H4 (cell line): ENCODE measurements at places on chromosomes 6 and 20. TPM values are rescaled to one million over a fixed set of nuclear protein-coding genes. Genes with fewer than 3 reads are reported as not detected.

DNA sequence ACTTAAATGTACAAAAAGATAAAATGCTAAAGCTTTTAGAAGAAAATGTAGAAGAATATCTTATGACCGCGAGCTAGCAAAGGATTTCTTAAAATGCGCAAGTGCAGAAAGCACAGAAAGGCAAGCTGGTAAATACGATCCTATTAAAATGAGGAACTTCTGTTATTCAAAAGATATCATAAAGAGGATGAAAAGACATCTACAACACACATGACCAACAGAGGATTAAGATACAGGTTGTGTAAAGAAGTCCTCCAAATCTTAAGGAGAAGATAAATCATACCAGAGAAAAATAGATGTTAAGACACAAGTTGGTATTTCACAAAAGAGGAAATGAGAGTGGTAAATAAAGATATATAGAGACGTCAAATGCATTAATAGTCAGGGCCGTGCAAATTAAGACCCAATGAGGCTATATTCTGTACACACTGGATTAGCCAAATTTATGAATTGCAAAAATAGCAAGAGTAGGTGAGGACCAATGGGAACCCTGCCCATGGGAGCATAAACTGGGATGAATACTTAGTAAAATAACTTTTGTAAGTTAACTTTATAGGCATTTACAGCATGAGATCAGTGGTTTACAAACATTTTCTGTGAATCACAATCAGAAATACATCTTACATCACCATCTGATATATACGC is 23.0 kb downstream of the APCDD1L start:
- DNase-seq = no peak

GRCh38 chr6:129209355-129209754 is 326.4 kb downstream of the LAMA2 start:
- no peak for DNase-seq

DNA sequence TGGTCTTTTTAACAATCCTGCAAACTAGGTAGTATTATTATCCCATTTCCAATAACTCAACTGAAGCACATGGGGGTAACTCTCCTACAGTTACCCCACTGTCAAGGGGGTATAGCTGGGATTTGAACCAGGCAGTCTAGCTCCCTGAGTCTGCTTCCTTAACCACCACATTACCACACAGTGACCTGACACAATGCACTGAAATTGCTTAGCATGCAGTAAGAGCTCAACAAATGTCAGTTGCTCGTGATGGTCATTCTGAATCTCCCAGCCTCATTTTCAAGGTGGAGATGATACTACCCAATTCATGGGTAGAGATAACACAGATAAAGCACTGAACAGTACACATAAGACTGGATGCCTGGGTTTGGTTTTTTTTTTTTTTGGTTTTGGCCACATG is 193.2 kb upstream of the MYLIP start:
- no peak for DNase-seq

- DNase-seq = no peak
Measured at GRCh38 chr6:89058627-89059026, 21.9 kb upstream of the PNRC1 start.

GRCh38 chr6:81340946-81341345 is 411.5 kb downstream of the TENT5A start:
- DNase-seq = no peak

- no peak for DNase-seq
Measured at GRCh38 chr6:101779051-101779844, 385.7 kb downstream of the GRIK2 start.

DNA sequence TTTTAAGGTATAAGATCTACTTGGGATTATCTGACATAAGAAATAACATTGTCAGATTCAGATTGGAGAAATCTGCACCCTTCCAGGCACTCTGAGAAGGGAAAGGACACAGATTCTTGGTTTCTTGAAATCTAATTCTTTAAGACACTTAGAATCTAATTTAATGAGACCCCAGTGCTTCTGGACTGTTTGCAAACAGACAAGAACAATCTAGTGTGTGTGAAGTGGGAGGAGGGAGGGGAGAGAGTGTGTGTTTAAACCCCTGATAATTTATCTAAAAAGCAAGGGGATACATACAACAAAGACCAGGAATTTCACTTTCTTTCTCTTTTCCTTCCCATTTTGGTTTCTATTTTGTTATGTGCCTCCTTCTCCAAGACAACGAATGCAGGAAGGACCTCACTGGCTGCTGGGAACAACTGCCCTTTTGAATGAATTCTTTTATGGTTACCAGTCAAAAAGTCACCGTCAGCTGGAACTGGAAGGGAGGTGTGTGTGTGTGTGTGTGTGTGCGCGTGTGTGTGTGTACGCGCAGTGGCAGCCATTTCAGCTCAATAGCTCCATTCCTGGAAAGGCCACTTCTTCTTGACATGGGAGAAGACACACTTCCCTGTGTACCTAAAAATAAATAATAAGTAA is 129.4 kb downstream of the BCAS1 start:
- peak; percentile 86 for DNase-seq

DNA sequence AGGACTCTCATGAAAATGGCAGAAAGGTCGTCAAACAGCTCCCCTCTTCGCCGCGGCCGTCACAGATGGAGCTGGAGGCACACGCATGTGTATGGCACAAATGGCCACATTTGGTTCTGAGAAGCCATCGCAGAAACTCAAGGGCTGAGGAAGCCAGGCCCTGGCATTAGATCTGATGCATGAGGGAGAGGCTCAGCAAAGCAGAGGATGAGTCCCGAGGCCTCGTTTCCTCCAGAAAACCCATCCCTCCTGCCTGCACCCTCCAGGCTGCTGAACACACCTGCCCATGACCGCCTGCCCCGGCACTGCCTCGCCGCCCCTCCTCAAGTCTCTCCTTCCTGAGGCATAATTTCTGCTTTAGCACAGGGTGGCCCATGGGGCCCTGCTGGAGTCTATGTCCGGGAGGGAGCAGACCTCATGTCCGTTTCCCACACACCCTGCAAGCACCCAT is 240.3 kb downstream of the DLL1 start:
- DNase-seq = no peak

DNA sequence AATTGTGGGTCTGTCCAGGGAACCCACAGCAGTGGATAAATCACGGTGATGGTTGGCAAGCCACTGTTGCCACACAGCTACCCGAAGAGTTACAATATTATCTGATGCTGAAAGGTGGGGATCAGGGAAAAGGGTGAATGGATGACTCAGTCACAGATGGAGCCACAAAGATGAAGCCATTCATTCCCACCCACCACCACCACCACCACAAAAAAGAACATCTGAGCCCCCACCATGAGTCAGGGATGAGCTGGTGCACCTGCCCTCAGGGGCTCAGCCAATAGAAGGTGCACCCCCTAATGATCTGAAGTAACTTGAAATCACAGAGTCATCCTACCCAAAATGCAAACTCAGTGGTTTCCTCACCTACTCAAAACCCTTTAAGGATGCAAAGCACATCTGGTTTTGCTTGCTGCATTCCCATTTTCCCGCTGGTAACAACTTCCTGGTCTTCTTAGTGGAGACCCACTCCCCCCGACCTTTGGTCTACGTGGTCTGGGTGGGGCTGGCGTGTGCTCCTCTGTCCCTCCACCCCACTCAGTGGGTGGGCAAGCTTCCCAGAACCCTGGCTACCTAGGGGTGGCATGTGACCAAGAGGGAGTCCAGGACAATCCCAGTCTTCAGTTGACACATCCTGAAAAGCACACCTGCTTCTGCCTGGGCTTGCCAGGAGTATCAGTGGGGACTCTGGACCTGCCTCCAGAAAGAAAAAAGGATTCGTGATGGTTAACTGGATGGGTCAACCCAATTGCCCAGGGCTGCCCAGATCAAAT is 125.5 kb downstream of the ANKRD60 start:
- no peak for DNase-seq

GRCh38 chr6:150830439-150831165 is 34.9 kb upstream of the MTHFD1L start:
- DNase-seq = no peak

DNA sequence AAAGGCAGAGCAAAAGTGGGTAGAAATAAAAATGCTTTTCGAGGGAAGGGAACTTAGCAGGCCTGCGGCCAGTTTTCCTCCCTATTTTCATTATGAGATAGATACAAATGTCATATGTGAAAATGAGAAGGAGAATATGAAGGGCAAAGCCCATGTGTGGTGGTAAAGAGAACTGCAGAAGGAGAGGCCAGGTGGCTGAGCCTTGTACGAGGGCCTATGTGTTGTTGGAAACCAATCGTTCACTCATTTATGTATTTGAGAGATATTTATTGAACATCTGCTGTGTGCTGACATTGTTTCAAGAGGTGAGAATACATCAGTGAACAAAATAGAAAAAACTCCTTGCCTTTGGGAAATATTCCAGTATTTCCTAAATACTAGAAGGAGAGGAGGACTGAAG is 147.7 kb downstream of the SH3BGRL2 start:
- no peak for DNase-seq

- no peak for DNase-seq
Measured at GRCh38 chr20:1823450-1823844, 71.8 kb upstream of the SIRPA start.

DNA sequence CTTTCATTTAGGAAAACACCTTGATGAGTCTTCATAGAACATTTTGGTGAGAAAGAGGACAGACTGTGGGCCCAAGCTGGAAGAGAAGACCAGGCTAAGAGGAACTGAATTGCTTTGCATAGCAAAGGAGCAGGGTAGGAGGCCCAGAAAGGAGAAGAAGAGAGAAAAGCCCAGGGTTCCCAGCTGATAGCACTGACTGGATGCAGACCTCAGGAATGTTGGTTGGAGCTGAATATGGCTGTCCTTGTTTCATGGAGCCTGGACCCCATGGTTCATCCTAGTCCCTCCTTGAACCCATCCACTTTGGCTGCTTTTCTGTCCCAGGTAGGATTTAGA is 18.0 kb upstream of the ZFAND3 start:
- no peak for DNase-seq

DNA sequence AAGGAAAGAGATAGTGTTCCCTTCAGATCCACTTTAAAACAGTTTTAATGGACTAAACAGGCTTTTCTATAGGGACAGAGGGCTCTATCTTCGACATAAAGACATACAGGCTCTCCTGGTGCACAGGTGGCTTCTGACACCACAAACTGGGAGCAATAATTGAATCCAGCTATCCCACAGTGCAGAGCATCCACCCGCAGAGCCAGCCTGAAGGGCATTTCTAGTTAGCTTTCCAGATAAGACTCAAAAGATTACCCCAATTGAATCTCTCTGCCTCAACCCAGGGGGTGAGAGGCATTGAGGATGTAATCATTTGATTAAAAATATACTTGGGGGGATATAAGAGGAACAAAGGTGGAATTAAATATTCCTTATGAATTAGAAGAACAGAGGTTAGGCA is 64.8 kb upstream of the BEND3 start:
- DNase-seq = no peak

GRCh38 chr6:5446362-5447075 is 185.2 kb downstream of the FARS2 start:
- DNase-seq = no peak

- DNase-seq = no peak
Measured at GRCh38 chr6:21730533-21730932, 137.0 kb downstream of the SOX4 start.

DNA sequence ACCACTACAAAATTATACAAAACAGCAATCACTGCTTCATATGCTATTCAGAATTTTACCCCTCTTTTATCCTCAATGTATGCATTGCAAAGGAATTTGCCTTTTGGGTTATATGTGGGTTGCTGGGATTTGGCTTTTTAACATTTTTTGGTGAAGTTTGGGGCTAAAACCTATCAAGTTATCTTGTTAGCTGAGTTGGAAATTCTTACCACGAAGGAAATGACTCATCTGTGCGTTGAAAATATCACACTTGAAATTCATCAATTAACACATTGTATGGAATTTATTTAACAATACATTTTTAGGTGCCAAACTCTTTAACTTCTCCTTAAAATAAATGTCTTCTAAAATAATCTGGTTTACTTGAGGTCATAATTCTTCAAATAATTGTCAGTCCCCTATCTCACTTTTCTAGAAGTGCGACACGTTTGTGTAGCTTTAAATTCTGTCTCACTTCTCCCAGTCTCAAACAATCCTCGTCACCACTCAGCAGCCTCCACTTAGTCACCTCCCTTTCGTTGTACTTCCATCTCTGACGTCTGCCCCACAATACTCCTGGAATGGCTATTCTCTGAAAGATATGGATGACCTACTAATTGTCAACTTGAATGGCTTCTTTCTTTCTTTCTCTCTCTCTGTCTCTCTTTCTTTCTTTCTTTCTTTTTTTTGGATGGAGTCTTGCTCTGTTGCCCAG is 88.5 kb downstream of the PHACTR1 start:
- DNase-seq = peak; percentile 39

- no peak for DNase-seq
Measured at GRCh38 chr6:163516908-163517307, 102.4 kb downstream of the QKI start.

DNA sequence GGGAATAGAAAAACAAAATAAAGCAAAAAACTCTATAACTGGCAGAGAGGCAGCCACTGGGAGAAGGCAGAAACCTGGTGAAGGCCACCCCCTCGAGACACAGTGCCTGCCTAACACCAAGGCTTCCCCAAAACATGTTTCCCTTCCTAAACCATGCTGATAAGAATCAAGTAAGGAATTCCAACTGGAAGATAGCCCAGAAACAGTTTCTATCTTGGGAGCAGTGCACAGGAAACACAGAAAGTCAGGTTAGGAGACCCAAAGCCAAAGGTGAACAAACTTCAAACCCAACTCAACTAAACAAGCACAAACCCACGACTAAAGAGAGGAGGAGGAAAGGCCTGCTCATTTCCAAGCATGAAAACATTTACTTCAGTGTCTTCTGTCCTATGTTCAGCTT is 433.7 kb upstream of the RGS17 start:
- no peak for DNase-seq

DNA sequence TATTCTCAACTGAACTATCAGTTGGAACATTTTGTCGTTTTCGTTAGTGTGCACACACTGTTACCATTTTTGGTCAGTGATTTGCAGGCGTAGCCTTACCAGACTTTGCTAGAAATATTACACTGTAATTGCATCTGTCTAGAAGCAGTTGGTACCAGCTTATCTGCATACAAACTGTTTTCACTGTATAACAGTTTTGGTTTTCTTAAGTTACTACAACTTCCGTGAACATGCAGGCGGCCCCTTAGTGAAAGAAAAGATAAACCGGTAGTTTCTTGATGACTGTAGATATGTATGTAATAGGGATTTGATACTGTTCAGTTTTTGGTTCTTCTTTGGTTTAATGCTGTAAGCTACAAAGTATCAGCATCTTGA is 1.3 kb downstream of the DSTN start:
- DNase-seq = no peak

DNA sequence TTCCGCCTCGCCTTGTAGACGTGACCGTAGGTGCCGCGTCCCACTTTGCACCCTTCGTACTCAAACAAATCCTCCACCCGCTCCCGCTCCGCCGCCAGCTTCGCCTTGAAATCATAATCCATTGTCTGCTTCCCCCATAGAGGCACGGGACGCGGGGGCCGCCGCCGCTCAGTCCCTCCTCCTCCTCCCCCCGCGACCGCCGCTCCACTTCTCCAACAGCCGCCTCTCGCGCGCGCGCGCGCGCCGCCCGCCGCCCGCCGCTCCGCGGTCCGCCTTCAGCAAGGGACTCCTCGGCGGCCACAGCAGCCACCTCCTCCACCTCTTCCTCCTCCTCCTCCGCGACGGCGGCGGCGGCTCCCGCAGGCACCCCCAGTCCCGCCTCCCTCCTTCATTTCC is 256 bp downstream of the CDK19 start:
- peak; percentile 4 for DNase-seq

- DNase-seq = no peak
Measured at GRCh38 chr20:37729909-37730308, 36.1 kb downstream of the CTNNBL1 start.

The MYLK2 gene
- 0.14 TPM in 1 of 2 replicates, not detected in the other for total RNA-seq

The SESN1 gene
- 11.0 and 13.4 TPM in 2 replicates for total RNA-seq

The TGM3 gene
- total RNA-seq = not detected in 2 replicates

The TRIM31 gene
- total RNA-seq = 0.12 TPM in 1 of 2 replicates, not detected in the other

The KCNQ2 gene
- total RNA-seq = 3.4 and 6.6 TPM in 2 replicates

The ATP9A gene
- total RNA-seq = 3.6 and 4.1 TPM in 2 replicates

The C6orf163 gene
- 0.12 TPM in 1 of 2 replicates, not detected in the other for total RNA-seq
